ENCODE measurements at places on chromosomes 12 and 14.

- no peak for DNase-seq
Measured at GRCh38 chr14:61101803-61102548, 120.9 kb downstream of the SLC38A6 start.

DNA sequence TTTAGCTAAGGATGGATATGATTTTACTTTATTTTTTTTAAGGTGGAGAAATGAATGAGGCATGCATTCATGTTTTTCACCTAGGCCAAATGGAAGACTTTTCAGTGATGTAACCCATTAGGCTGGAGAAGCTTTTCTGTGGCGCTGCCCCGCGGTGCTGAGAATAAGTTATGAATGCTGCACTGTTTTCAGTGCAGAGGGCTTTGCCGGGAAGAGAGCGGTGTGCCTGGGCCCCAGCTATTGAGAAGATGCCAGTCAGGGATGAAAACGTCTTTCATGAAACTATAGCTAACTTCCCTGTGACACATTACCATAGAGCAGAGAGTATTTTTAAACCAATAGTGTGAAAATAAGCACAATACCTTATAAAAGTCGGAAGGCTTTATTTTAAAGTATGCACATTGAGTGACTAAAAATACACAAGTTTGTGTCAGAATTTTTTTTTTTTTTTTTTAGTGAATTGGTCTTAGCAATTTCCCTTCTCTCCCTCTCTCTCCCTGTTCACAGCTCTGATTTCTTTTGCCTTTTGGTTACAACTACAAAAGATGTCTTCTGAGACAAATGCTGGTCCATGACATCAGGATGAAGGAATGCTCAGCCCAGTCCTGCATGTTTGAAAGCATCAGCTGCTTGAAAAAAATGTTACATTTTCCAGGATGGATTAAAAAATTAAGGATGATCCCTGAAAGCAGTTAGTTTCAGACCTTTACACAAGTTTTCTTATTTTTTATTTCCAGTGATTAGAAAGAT is 48.3 kb downstream of the NPAS3 start:
- peak; percentile 21 for DNase-seq

GRCh38 chr12:86662464-86662863 is 406.3 kb upstream of the MGAT4C start:
- DNase-seq: no peak

DNA sequence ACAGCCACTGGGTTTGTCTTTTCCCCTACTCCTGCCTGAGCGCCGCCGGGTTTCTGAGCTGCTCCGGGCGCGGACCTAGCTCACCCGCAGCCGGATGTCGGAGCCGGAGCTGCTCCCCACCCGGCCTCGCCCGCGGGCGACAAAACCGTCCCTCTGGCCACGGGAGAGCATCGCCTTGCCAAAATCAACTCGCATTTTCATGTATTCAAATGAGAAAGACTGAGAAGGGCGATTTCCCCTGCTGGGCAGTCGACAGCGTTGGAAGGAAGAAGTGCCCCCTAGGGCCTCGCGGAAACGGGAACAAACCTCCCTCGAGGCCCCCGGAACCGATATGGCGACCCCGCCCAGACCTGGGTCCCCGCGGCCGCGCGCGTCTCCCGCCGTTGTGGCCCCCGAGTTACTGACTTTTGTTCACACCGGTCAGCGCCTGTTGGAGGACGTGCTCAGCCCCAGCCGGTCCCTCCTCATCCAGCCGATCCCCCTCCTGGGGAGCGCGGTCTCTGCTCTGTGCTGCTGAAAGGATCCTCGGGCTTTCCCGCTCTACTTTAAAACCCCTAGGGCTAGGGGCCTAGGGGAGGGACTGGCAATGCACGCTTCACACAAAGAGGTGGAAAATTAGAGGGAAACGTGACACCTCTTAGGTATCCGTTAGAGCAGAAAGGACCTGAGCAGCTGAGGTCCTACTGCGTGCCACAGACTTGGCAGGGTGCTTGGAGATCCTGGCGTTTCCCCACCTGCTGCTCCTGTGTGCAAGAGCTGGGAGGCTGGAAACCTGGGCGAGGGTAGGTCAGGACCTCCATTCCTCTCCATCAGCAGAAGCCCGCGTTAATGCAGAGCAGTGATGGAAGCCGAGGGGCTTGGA is 4.3 kb downstream of the TTC6 start:
- DNase-seq: no peak

DNA sequence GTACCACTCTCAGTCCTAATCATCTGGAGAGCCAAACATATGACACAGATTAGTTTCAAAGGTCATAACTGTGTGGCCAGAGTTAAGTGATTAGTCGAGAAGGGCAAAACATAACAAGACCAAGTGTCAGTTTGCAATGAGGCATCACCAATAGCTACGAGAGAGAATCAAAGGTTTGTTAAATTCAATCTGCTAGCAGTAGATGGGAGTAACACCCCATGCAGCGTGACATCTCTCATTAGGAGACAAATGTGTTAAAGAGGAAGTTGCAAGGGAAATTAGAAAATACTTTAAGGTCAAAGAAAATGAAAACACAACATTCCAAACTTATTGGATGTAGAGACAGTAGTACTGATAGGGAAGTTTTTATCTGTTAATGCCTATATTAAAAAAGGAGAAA is 135.7 kb upstream of the SYT10 start:
- DNase-seq: no peak

DNA sequence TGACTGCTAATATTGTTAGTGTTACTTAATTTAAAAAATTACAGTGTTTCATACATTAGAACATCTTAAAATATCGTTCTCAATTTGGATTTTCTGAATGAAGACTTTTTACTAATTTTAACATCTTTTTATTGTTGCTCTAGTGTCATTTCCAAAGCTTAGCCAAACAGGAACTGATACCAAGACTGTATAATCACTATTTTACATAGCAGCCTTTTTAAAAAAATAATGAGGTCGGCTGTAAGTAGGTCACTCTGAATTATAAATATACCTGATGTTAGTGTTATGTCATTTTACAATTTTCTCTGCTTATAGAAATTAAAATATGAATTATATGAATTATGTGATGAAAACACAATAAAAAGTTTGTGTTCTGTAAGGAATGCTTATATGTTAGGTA is 321.5 kb downstream of the TMEM117 start:
- no peak for DNase-seq

GRCh38 chr14:89912221-89912620 is 42.3 kb downstream of the EFCAB11 start:
- no peak for DNase-seq

DNA sequence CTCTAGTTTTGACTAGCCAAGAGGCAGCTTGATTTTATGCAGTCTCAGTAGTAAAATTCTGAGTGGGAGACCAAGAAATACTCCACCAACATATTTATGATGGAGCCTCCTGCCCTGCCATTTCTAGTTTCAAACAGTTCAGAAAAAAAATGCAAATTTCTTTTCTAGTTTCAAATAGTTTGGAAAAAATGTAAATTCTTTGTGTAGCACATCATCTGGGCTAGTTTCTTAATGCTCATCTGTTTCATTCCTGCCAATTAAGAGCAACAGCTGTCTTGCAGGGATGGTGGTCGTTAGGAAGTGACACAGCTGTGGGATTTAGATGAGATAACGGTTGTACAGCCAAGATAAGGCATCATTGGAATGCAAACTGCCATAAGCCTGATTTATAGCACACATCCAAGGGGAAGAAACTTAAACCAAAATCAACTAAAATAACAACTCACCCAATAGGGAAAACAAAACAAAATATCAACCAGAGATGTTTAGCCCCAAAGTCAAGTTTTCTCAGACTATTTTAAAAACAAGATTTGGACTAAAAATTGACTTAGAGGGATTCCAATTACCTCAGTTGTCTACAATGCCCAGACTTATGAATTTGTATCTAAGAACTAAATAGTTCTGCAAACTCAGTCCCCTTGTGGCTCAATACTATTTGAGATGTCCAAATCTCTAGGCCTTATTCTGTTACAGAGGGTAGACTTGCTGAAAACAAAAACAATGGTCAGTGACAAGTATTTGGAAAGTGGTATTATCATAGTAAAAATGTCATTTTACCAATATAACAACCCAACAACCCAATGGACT is 291.3 kb upstream of the ATP2B1 start:
- no peak for DNase-seq

GRCh38 chr12:132657004-132657727 is 30.0 kb downstream of the POLE start:
- DNase-seq: no peak

- DNase-seq: no peak
Measured at GRCh38 chr14:44168566-44168965, 338.5 kb downstream of the FSCB start.

- no peak for DNase-seq
Measured at GRCh38 chr12:94012071-94012470, 136.3 kb upstream of the PLXNC1 start.

GRCh38 chr12:25830456-25830855 is 128.0 kb upstream of the RASSF8 start:
- no peak for DNase-seq

DNA sequence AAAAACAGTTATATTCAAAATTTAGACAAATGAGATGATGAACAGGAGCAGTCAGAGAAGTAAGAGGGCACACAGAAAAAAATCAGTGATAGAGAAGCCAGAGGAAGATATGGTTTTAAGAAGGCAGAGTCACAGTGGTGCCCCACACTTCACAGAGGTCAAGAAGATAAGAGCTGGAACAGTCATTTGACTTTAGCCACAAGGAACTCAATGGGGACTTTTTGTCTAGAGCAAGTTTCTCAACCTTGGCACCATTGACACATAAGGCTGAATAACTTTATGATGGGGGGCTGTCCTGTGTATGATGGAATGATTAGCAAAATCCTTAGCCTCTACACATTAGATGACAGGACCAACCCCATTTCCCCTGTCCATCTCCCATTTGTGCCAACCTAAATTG is 172.8 kb upstream of the PLEKHG7 start:
- DNase-seq: no peak

- DNase-seq: no peak
Measured at GRCh38 chr12:26534071-26534470, 298.9 kb downstream of the ITPR2 start.

GRCh38 chr14:77046721-77047120 is 18.2 kb upstream of the IRF2BPL start:
- DNase-seq: no peak

DNA sequence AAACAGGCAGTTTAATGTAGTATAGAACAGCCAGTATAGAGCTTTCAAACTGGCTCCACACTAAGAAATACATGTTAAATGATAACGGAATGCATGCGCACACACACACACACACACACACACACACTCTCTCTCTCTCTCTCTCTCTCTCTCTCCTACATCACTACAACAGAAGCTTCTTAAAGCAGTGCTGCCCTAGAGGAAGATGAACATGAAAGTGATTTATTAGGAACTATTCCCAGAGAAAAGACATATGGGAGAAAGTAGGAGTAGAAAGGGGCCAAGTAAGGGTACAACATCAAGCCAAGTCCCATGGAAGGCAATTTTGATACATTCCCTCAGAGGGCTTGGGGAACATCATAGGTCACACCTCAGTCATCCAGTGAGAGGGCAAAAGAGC is 16.4 kb upstream of the DHRS4 start:
- no peak for DNase-seq

DNA sequence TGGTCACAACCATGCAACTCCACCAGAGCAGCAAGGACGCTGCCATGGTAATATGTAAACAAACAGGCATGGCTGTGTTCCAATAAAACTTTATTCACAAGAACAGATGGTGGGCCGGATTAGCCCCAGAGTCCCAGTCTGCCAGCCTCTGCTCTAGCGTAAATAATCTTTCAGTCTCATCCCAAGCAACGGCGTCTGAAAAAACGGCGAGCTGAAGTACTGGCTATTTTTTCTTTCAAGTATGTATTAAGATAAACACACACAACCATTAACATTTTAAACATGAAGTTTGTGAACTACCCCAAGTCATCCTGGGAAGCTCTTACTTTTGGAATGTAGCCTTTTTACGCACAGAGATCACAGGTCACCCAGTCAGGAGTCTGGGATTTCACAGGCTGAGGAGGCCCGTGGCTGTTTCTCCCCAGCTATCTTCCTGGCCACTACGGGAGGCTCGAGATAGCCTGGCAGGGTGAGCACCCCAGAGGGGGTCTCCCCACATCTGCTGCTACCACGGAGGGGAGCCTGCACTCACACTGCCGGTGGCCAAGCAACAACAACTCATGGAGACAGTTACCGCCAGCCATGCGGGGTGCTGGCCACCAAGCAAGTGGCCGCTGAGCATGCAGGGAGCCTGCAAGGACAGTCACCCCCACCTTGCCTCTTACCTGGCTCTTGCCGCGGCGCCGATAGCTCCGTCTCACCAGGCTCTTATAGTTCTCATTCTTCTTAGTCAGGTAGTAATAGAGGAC is 124.6 kb downstream of the RFLNA start:
- no peak for DNase-seq
